ENCODE measurements at places on chromosomes 3 and 15.
A peak's percentile ranks its signal among the peaks of the same experiment; 100 is the strongest.

GRCh38 chr3:28590860-28591259 is 242.2 kb upstream of the AZI2 start:
- DNase-seq: no peak

DNA sequence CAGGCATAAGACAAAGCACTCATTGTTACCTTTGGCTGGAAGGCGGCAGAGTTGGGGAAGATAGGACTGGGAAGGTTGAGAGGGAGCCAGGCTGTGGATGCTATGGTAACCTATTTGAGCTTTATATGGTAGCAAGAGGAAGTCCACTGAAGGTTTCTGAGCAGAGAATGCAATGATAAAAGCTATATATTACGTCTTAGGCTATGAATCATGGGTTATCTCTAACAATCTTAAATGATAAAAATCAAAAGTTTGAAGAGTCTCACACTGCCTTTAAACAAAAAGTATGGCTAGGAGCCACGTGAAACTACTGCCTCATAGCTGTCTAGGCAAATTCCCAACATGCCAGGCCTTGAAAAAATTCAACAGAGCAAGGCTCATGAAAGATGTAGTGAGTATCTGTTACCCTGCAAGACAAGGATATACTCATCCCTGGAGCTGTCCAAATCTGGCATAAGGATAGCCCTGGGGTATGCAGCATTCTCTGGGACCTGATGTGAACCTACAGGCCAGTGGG is 4.1 kb downstream of the P3H2 start:
- no peak for DNase-seq

- no peak for DNase-seq
Measured at GRCh38 chr3:40291471-40291870, 18.0 kb upstream of the EIF1B start.

GRCh38 chr3:106688464-106688863 is 688.8 kb upstream of the CCDC54 start:
- DNase-seq: no peak

GRCh38 chr3:82467051-82467450 is 705.6 kb upstream of the GBE1 start:
- DNase-seq: no peak

DNA sequence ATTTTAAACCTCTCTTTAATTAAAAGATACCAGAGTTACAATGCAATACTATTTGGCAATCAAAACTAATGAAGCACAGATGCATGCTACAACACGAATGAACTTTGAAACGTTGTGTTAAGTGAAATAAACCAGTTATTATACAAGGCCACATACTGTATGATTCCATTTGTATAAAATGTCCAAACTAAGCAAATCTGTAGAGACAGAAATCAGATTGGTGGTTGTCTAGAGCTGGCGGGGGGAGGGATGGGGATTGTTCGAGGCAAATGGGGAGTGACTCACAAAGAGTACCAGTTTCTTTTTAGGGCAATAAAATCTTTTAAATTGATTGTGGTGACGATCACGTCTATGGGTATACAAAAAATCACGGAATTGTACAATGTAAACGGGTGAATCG is 677.0 kb downstream of the NTRK3 start:
- DNase-seq: no peak

GRCh38 chr15:55403531-55403930 is 4.6 kb downstream of the CCPG1 start:
- DNase-seq: no peak

DNA sequence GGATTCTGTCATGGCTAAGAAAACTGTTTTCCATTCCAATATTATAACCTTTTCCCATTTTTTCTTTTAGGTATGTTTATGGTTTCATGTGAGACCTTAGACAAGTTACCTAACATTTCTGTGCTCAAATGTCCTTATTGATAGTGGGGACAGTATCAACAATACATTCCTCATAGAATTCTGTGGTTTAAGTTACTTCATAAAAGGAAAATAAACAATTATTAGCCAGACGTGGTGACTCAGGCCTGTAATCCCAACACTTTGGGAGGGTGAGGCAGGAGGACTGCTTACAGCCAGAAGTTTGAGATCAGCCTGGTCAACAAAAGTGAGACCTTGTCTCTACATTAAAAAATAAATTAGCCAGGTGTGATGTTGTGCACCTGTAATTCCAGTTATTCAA is 436.8 kb upstream of the CNTN4 start:
- no peak for DNase-seq

DNA sequence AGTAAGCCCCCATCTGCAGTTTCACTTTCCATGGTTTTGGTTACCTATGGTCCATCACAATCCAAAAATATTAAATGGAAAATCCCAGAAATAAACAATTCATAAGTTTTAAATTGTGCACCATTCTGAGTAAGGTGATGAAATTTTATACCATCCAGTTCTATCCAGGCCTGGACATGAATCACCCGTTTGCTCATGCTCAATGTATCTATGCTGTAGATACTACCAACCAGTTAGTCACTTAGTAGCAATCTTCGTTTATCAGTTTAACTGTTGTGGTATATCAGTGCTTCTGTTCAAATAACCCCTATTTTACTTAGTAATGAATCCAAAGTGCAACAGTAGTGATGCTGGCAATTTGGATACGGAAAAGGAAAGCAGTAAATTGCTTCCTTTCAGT is 381.9 kb upstream of the AGTR1 start:
- no peak for DNase-seq

GRCh38 chr3:146747928-146748327 is 142.8 kb upstream of the PLSCR5 start:
- DNase-seq: no peak

DNA sequence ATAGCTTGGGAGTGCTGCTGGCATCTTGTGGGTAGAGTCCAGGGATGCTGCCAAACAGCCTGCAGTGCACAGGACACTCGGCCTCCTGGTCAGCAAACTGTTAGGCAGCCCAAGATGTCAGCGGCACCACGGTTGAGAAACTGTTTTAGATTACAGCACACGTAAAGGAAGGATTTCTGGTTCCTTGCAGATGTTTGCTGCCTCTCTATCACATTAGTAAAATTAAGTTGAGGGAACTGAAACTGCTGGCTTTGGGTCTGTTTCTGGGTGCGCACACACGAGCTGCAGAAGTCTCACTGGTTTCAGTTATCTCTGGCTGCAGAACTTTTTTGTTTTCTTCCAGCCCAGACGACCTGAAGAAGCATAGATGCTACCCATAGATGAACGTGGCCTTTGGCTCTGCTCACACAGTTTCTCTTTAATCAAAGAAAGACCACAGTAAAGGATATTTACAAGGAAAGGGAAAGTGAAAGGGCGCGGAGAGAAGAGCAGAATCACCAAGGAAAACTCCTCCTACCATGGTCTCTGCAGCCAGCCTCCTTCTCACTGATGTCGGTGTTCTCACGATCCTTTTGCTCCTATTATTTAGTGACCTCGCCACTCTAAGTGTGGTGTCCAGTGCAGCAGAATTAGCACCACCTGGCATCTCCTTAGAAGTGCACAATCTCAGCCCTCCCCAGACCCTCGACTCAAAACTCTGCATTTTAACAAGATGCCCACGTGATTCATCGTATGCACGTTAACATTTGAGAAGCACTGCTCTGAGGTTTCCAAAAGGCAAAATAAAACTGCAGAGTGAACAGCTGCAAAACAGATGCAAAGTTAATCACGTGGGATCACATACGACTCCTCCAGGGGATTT is 50.6 kb upstream of the AKAP13 start:
- DNase-seq: peak; percentile 41

GRCh38 chr15:77771616-77772015 is 138.9 kb upstream of the LINGO1 start:
- DNase-seq: no peak

GRCh38 chr15:100929641-100930042 is 10.5 kb downstream of the LRRK1 start:
- no peak for DNase-seq

- no peak for DNase-seq
Measured at GRCh38 chr3:26437678-26438077, 184.9 kb upstream of the LRRC3B start.

GRCh38 chr15:94206463-94207167 is 24.7 kb upstream of the MCTP2 start:
- peak; percentile 75 for DNase-seq

- no peak for DNase-seq
Measured at GRCh38 chr3:156973954-156974353, 147.8 kb downstream of the LEKR1 start.

GRCh38 chr15:27456807-27457206 is 485.8 kb downstream of the GABRG3 start:
- DNase-seq: no peak

GRCh38 chr3:121821421-121822199 is 13.2 kb downstream of the IQCB1 start:
- DNase-seq: no peak

- DNase-seq: no peak
Measured at GRCh38 chr15:86588413-86588812, 508.7 kb downstream of the AGBL1 start.

GRCh38 chr3:25663347-25663868 is 1.3 kb downstream of the TOP2B start:
- DNase-seq: no peak

GRCh38 chr3:54056521-54056920 is 65.8 kb upstream of the CACNA2D3 start:
- DNase-seq: no peak

DNA sequence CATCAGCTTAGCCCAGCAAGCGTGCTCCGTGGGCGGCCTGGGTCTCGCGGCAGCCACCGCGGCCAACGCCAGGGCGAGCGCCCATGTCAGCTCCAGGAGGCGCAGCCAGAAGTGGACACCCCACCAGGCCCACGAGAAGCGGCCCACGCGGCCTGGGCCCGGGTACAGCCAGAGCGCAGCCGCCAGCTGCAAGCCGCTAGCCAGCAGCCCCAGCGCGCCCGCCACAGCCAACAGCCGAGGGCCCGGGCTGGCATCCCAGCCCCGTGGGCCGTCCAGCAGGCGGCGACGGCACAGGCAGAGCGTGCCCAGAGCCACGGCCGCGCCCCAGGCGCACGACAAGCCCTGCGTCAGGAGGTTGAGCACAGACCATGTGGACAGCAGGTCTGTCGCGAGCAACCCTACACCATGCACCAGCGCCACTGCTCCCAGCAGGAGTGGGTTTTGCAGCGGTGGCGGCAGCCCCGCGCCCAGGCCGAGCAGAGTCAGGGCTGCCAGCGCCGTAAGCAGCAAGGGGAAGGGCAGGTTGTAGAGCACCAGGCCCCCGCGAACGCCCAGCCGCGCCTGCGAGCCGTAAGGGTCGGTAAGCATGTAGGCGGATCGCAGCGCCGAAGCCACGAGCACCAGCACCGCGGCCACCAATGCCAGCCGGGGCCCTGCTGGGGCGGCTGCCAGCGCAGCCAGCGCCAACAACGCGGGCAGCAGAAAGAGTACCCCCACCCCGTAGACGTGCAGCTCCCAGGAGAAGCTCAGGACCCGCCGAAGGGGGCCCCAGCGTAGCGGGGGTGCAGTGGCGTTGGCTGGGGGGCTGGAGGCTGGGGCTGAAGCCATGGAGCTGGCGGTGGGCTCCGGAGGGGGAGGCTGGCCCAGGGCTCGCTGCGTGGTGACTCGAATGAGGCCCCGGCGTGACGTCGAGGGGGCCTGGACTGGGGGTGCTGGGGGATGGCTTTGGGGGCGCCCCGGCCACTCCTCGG is 4.9 kb downstream of the PRRT3 start:
- DNase-seq: no peak

DNA sequence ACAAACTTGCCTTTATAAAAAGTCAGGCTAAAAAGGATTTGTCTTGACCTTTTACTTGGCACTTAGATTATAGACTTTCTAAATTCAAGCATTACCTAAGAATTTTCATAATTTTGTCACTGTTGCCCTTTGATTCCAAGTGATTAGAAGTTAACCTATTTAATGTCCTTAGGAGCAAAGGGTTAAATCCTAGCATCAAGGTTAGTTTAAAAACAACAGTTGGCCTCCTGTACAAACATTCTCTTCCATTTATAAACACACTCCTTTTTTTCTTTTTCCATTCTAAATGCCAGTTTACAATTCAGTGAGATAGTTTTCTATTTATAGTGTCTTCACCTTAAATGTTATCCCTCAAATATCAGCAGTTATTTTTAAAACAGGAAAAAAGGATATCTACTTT is 18.4 kb upstream of the SPPL2A start:
- no peak for DNase-seq

GRCh38 chr3:191066669-191067068 is 132.4 kb upstream of the OSTN start:
- no peak for DNase-seq

DNA sequence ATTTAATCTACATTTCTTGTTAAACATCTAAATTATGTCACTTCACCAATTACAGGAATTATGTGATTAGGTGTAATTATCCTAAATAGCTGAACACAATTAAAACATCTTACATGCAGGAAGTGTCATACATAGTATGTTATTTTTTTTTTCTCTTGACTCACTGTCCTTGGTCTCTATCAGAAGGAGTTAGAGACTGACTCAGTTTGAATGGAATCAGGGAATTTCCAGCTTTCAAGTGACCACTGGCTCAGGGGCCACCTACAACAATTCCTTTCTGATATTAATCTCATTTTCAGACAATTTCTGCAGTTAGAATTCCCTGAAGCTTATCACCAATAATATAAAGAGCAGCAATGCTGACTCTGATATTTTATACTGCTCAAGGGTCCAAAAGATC is 400.7 kb downstream of the ROBO1 start:
- no peak for DNase-seq

- peak; percentile 47 for DNase-seq
Measured at GRCh38 chr15:77821188-77821958, 188.7 kb upstream of the LINGO1 start.

GRCh38 chr15:101407439-101407838 is 82.1 kb downstream of the PCSK6 start:
- DNase-seq: peak; percentile 24

- DNase-seq: no peak
Measured at GRCh38 chr3:65126527-65127410, 439.0 kb upstream of the ADAMTS9 start.

DNA sequence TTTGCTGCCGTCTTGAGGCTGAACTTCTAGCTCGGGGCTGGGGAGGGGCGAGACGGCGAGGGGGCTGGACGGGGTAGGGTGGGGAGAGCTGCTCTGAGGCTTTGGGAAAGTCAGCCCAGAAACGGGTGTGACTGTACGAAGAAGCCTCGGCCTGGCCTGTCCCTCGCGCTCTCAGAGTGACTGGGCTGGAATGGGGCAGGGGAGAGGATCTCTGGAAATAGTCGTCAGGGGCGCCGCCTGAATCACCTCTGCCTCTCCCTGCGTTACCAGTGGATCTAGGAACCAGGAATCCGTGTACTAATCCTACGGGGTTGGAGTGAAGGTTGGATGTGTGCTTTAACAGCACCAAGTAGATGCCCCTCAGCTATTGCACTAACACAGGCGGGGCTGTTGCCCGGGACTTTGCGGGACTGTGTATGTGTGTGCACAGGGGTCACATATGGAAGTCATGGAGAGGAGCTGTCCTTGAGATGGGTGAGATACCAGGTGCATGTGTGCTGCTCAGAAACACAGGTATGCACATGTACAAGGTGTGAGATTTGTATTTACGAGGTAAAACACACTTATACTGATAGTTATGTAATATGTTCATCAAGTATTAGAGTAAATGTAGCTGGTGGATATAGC is 591 bp downstream of the FOXL2NB start:
- DNase-seq: no peak
